ENCODE measurements at places on chromosomes 6 and 20. TPM values are rescaled to one million over a fixed set of nuclear protein-coding genes. Genes with fewer than 3 reads are reported as not detected.

The CST2 gene
- total RNA-seq = not detected

The TUBB1 gene
- total RNA-seq = 0.36 TPM

The MRAP2 gene
- 0.86 TPM for total RNA-seq

The KIAA0408 gene
- total RNA-seq = 0.60 TPM

The CGA gene
- not detected for total RNA-seq

The MAP7 gene
- 1.0 TPM for total RNA-seq

The LAMA2 gene
- 4.3 TPM for total RNA-seq

The HINT3 gene
- 22.0 TPM for total RNA-seq

The LEMD2 gene
- 50.8 TPM for total RNA-seq

The CUL9 gene
- total RNA-seq = 19.6 TPM

The NDUFAF4 gene
- total RNA-seq = 66.7 TPM

The ECI2 gene
- total RNA-seq = 163 TPM

The DEFB124 gene
- not detected for total RNA-seq

The GGT7 gene
- total RNA-seq = 0.55 TPM

The SH3BGRL2 gene
- 2.3 TPM for total RNA-seq

The CMTR1 gene
- 24.1 TPM for total RNA-seq

The LY6G6D gene
- not detected for total RNA-seq
